Peyer's patch (tissue), 4 donors: ENCODE measurements at places on chromosomes 11 and 22.

DNA sequence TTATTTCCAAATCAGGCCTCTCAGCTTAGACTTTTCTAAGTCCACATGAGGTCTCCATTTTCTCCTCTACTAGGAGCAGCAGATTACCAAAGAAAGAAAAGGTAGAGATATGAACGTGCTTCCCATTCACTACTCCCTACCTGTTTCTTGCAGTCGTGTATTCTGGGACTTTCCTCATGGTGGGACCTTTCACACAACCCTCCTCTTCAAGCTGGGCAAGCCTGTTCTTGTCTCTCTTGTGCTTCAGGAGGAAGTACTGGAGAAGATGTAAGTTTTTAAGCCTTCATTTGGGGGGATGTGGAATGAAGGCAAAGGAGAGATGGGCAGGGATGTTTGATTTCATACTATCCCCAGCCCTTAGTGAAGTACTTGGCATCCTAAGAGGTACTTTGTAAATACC lies 128.8 kb upstream of the SESN3 start:
- H3K27ac ChIP-seq: no peak overlapping the region
- no peaks in the 10 kb centered on the region for H3K4me1 ChIP-seq
- DNase-seq: no peak
- no peaks in the 10 kb centered on the region for H3K36me3 ChIP-seq
- H3K4me3 ChIP-seq: no peak overlapping the region

GRCh38 chr22:31839986-31840385 lies 86.2 kb downstream of the DEPDC5 start:
- peaks cover 78% of the 10 kb centered on the region for H3K36me3 ChIP-seq
- no peak for DNase-seq
- H3K4me3 ChIP-seq: no peak overlapping the region
- H3K27ac ChIP-seq: no peak overlapping the region
- H3K27me3 ChIP-seq: no peaks in the 10 kb centered on the region

DNA sequence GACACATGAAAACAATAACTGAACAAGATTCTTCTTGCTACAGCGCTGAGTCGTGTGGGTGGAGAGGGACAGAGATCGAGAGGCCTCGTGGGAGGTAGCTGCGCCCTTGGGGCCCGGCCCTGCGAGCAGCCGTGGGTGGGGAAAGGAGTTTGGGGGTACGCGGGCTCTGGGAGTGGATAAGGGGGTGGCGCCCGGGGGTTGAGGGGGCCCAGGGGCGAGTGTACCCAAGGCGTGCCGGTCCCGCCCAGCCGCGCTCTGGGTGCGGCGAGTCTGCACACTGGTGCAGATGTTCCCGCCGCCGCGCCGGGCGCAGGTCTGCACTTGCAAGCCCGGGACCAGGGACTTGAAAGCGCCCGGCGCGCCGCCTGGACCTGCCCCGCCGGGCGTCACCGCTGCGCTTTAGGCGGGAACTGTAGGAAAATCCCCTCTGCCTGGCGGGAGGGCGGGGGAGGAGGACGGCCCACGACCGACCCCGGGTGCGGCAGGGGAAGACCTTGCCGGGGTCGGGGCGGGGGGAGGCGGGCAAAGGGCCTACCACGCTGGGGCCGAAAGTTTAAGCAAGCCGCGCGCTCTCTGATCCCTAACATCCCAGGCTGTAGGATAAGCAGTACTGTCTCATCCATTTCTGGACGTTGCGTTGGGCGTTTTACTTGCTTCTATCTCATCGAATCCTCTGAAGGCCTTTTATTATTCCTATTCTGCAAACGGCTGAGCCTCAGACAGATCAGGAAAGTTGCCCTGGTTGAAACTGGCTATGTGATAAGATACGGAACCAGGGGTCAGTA lies 1.4 kb upstream of the KREMEN1 start:
- peak; percentile 72 for DNase-seq
- H3K27ac ChIP-seq: peak overlapping the region; percentile 46
- peaks cover 8% of the 10 kb centered on the region for H3K4me1 ChIP-seq

GRCh38 chr22:44394246-44395117 lies 81.7 kb upstream of the SHISAL1 start:
- H3K27me3 ChIP-seq: no peaks in the 10 kb centered on the region
- H3K36me3 ChIP-seq: no peaks in the 10 kb centered on the region
- H3K4me3 ChIP-seq: no peak overlapping the region

DNA sequence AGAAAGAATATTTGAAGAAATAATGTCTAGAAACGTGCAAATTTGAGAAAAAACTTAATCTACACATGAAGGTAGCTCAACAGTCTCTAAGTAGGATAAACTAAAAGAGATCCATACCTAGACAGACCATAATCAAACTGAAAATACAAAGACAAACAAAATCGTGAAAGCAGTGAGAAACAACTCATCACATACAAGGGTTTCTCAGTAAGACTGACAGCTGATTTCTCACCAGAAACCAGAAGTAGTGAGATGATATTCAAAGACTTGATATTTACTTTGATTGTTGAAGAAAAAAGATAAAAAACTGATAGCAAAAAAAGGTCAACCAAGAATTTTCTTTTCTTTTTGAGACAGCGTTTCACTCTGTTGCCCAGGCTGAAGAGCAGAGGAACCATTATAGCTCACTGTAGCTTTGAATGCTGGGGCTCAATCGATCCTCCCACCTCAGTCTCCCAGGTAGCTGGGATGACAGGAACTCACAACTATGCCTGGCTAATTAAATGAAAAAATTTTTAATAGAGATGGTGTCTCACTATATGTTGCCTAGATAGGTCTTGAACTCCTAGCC lies 17.4 kb downstream of the NPAT start:
- H3K4me3 ChIP-seq: no peak overlapping the region
- no peaks in the 10 kb centered on the region for H3K4me1 ChIP-seq
- DNase-seq: no peak
- no peaks in the 10 kb centered on the region for H3K36me3 ChIP-seq
- no peak overlapping the region for H3K27ac ChIP-seq

DNA sequence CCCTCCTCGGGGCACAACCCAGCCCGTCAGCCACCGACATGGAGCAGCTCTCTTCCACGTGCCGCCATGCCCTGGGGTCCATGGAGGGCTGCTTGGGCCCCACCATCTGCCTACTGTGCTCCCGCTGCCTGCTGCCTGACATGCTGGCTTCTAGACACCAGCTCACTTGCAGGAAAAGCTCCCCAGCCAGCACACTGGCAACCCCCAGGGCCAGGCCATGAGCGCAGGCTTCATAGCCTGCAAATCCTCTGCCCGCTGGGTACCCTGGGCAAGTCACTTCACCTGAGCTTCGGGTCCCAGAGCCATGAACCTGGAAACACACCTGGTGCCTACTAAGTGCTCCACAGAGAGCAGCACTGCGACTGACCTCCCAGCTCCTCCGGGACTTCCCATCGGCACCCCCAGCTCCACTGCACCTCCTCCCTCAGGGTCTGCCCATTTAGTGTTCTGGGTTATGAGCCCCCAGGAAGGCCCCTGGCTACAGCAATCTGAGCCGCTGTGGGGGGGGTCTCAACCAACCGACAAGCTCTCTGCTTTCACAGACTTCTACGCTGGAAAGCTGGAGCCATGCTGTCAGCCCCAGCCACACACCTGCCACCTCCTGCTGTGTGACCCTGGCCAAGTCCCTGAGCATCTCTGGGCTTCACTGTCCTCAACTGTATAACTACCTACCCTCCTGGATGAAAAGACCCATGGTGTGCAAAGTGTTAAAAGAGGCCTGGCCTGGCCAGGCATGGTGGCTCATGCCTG lies 139.2 kb downstream of the CRYBB2 start:
- no peak for DNase-seq
- H3K27ac ChIP-seq: no peak overlapping the region
- H3K36me3 ChIP-seq: no peaks in the 10 kb centered on the region
- H3K4me1 ChIP-seq: no peaks in the 10 kb centered on the region
- no peaks in the 10 kb centered on the region for H3K27me3 ChIP-seq
- H3K4me3 ChIP-seq: no peak overlapping the region

DNA sequence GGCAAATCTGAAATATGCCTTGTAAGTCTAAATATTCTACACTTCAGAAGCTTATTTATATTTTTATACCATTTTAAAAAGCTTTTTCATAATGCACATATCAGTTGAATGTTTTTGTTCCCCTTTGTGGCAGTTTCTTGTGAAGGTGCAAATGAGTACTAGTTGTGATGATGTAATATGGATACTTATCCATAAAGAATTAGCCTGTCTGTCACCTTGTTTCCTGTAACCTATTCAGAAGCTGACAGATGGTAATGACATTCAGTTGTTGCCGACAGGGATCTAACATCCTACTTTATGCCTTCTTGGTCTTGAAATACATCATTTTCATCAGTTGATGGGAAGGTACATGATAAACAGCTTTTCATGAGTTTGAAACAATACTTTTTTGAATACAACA lies 2.9 kb downstream of the QSER1 start:
- no peak overlapping the region for H3K27ac ChIP-seq
- no peaks in the 10 kb centered on the region for H3K36me3 ChIP-seq
- H3K27me3 ChIP-seq: no peaks in the 10 kb centered on the region
- peaks cover 8% of the 10 kb centered on the region for H3K4me1 ChIP-seq
- no peak overlapping the region for H3K4me3 ChIP-seq
